Fibroblast of lung (primary cell): ENCODE measurements at places on chromosomes 6 and 20. TPM values are rescaled to one million over a fixed set of nuclear protein-coding genes. Genes with fewer than 3 reads are reported as not detected.

STAU1 gene
- 36.7 and 48.1 TPM in 2 replicates for total RNA-seq

GJA1 gene
- 154 and 209 TPM in 2 replicates for total RNA-seq

TMEM244 gene
- total RNA-seq, result not detected in 2 replicates

STX11 gene
- total RNA-seq, result 0.26 and 0.33 TPM in 2 replicates

MMP24 gene
- total RNA-seq, result under 0.01 and 0.17 TPM in 2 replicates
